Activated CD8-positive, alpha-beta memory T cell treated with anti-CD3 and anti-CD28 coated beads for 1 hour (primary cell): ENCODE measurements at places on chromosomes 3 and 15.

- DNase-seq: no peak
Measured at GRCh38 chr3:156811089-156811862, 14.9 kb upstream of the LEKR1 start.

DNA sequence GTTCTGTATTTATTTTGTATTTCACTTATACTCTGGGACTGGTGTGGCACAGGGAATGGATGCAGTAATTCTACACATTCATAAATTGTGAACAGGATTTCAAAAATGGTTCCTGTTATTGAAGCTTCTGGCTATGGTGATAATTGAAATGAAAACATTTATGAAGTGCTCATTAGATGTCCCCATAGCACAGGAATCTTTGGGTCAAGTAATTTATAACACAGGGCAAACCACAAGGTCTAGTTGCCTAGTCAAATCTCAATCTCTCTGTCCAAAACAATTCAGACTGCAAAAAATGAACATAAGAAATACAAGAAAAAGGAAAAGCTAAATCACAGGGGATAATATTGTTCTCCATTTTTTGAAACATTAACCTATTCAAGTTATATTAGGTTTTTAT, 117.5 kb upstream of the PTPRG start:
- DNase-seq: no peak

DNA sequence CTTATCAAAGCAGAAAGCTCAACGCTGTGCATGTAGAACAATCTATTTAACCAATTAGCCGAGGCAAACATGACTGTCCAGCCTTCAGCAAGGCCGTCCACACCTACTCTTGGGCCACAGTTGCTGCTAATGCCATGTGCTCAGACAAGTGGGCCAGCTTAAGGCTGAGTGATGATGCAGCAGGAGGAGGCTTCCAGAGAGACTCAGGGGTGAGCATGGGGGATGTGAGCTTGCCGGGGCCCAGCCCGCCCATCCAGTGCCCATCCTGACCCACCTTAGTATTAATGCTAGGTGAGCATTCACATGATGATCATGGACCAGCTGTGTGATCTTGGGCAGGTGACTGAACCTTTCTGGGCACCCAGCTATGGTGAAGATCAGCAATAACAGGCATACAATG, 150.1 kb downstream of the TPRA1 start:
- DNase-seq: no peak

GRCh38 chr15:44068347-44068746, 126.7 kb downstream of the FRMD5 start:
- no peak for DNase-seq

- no peak for DNase-seq
Measured at GRCh38 chr3:187207624-187208023, 10.3 kb downstream of the RTP1 start.
